ENCODE measurements at places on chromosomes 1 and 21. TPM values are rescaled to one million over a fixed set of nuclear protein-coding genes. Genes with fewer than 3 reads are reported as not detected.

PCP4 gene
- not detected for total RNA-seq

HSPA13 gene
- total RNA-seq: 101 TPM

C8B gene
- total RNA-seq: not detected

TDRD5 gene
- total RNA-seq: not detected

SLFNL1 gene
- total RNA-seq: not detected

RBBP4 gene
- total RNA-seq: 83.0 TPM

CHRM3 gene
- not detected for total RNA-seq

NFYC gene
- 26.1 TPM for total RNA-seq

ACTN2 gene
- 0.48 TPM for total RNA-seq

SMPDL3B gene
- not detected for total RNA-seq

GFI1 gene
- total RNA-seq: 0.12 TPM

FAM151A gene
- not detected for total RNA-seq

ANGPTL1 gene
- total RNA-seq: 1.7 TPM

TNNI3K gene
- total RNA-seq: not detected

GRIK3 gene
- total RNA-seq: not detected

Data from RPMI7951 (cell line).